Brain (organoid and tissue), 16 donors: ENCODE measurements at places on chromosomes 6 and 20. TPM values are rescaled to one million over a fixed set of nuclear protein-coding genes. Genes with fewer than 3 reads are reported as not detected.

CRYBG1 gene
- polyA plus RNA-seq: 0.31 TPM

GRCh38 chr20:38450412-38450975 lies 15.4 kb upstream of the SNHG17 start:
- DNase-seq: no peak

DNA sequence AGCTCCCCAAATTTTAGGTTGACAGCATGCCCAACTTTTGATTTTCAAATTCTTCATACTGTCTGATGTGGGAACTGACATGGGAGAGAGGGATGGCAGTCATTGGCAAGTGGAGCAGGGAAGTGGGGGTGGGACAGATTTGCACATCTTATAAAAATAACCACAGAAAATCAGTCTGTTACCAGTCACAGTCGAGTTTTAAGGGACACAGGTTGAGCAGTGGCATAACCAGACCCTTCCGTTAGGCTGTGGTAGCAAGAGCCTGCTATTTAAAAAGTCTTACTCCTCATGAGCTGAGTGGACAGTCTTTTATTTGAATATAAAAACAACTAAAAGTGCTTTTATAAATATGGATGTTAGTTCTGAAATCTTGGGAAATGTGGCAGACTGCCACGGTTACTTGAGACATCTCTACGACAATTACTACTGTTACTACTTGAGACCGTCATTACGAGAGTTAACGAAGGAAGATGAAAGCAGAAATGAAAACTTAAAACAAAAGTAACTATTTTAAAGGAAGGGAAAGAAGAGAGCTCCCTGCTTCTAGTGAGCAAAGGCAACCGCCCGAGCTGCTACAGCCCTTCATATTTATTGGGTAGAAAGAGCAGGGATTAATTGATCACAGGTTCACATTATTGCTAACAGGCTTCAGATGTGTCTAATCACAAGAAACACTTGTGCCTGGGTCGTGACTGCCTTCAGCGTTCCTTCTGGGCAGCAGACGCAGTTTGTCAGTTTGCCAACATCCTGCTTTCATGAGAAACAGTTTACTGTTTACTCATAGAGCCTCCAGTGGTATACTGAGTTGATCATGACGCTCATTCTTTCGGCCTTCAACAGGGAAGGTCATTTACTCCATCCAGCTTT lies 71.3 kb downstream of the EFHC1 start:
- DNase-seq: no peak

GRCh38 chr6:117306227-117306790 lies 41.0 kb downstream of the VGLL2 start:
- no peak for DNase-seq

DNA sequence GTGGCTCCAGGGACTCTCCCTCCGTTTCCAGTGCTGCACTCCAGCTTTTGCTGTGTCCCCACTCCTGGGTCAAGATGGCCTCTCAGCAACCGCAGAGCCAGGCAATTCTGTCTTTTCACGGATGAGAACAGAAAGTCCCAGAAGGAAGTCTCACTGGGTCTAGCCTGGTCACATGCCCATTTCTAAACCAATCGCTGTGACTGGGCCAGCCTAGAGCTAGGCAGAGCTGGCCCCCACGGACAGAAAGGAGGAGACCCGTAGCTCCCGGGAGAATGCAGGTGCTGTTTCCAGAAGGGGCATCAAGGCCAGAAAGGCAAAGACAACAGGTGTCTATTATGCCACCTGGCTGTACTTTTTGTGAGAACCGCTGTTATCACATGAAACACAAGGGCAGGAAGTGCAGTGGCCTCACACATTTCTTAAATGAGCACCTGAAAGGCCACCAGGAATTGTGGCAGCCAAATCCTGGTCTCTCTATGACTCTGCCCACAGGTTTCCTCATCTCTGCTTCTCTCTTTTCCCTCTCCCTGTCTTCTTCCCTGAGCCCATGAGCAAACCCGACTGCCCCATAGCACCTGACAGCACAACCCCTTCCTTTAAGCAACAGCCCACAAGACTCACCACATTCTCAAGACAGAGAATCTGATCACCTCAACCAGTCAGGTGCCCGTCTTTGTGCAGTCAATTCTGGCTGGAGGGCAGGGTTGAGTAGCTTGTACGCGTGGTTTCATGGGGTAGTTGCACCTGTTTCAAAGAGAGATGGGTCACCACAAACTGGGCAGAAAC lies 37.1 kb upstream of the B4GALT5 start:
- no peak for DNase-seq

RAET1G gene
- polyA plus RNA-seq: not detected

DNA sequence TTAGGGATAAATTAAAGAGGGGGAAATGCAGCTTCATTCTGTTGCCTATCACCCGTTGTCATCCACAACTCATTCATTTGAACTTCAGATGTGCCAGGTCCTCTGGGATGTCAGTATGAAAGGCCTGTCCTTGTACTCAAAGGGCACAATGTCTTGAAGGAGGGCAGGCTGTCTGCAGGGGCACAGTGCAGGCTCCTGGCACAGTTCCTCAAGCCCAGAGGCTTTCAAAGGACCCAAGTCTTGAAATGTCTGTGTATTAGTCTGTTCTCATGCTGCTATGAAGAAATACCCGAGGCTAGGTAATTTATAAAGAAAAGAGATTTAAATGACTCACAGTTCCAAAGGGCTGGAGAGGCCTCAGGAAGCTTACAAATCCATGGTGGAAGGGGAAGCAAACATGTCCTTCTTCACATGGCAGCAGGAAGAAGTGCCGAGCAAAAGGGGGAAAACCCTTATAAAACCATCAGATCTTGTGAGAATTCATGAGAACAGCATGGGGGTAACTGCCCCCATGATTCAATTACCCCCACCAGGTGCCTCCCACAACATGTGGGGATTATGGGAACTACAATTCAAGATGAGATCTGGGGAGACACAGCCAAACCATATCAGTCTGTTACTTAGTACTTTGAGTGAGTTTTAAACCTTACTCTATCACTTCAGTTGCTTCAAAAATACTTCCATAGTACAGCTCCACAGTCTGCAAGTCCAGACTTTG lies 9.4 kb downstream of the SNX9 start:
- no peak for DNase-seq

DNA sequence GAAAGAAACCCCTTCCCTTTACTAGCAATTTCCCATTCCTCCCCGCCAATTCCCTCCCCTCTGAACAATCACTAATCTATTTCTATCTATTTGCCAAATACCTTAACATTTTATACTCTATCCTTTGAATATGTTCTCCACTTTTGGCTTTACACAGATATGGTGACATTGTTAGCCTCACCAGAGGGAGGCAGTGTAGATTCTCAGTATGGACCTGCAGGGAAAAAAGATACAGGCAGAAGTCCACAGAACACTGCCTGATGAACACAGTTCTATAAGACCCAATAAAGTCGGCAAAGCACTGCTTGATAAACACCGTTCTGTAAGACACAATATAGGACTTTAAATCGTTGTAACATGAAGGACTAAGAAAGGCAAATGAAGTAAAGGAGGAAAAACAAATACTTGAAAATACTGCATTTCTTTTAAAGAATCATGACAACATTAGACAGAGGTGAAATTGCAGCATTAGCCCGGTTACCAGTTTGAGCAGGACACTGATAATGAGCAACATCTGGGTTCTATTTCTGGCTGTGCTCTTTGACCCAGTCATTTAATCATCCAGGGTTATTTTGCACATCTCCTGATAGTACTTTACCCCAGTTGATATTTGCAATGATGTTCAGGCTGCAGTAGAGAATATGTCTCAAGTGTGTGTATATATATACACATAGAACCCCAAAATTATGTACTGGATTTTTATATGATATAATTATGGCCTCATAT lies 296.8 kb downstream of the UTRN start:
- DNase-seq: peak; percentile 29

APOBEC2 gene
- not detected for polyA plus RNA-seq

CTCFL gene
- not detected for polyA plus RNA-seq

DNA sequence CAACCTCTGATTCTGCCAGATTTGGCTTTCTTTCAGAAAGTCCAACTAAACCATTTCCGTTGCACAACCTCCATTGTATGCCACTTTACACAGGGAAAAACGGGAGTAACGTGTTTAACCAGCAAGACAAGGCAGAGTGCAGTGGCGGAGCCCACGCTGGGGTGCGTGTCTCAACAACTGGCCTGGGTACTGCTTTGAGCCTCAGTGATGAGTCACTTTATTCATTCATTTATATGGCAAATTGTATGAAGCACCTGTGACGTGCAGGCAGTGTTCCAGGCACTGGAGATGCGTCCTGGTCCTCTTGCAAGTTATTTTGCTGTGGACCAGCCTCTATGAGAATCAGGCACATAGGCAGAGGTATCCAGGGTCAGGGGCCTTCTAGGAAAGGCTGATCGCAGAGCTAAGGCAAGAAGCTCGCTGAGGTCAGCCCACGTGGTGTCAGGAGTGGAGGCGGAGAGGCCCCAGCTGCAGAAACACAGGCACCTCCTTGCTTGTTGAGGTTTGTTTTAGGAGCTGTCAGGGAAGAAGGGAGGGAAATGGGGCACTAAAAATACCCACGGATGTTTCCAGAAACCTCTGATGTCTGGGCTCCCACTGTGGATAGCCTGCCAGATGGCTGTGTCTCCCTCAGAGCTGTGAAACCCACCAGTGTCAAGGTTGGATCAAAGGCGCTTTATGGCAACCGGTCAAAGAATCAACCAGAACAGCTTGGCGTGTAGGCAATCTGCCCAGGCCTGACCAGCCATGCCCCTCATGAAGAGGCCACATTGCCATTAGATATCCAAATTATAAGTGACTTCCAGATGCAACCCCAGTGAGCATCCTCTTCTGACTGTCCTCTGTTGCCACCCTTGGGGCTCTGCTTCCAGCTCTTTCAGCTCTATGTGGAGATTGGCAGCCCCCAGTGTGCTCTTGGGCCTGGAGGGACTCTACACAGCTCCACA lies 157.2 kb downstream of the CD83 start:
- DNase-seq: peak; percentile 57

DNA sequence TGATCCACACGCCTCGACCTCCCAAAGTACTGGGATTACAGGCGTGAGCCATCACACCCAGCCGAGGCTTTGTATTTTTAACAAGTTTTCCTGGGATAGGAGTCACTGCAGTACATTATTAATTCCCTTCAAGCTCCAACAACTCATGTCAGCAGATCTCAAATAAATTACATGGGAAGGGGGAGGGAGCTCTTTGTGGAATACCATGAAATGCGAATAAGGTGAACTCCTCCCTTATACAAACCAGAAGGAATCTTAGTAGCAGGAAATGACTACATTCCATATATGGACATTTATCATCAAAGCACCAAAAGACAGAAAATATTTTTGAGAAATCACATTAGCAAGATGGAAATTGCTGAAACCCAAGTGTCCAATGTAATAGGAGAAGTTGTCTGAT lies 2.9 kb downstream of the GSS start:
- DNase-seq: no peak

- DNase-seq: no peak
Observed at GRCh38 chr20:62364911-62365736, 2.0 kb downstream of the LAMA5 start.

- DNase-seq: no peak
Observed at GRCh38 chr6:123994891-123995635, 191.4 kb downstream of the NKAIN2 start.

CFAP61 gene
- 9.0 TPM for polyA plus RNA-seq
